T-helper 9 cell (primary cell): ENCODE measurements at places on chromosomes 2 and 18.
A peak's percentile ranks its signal among the peaks of the same experiment; 100 is the strongest.

DNA sequence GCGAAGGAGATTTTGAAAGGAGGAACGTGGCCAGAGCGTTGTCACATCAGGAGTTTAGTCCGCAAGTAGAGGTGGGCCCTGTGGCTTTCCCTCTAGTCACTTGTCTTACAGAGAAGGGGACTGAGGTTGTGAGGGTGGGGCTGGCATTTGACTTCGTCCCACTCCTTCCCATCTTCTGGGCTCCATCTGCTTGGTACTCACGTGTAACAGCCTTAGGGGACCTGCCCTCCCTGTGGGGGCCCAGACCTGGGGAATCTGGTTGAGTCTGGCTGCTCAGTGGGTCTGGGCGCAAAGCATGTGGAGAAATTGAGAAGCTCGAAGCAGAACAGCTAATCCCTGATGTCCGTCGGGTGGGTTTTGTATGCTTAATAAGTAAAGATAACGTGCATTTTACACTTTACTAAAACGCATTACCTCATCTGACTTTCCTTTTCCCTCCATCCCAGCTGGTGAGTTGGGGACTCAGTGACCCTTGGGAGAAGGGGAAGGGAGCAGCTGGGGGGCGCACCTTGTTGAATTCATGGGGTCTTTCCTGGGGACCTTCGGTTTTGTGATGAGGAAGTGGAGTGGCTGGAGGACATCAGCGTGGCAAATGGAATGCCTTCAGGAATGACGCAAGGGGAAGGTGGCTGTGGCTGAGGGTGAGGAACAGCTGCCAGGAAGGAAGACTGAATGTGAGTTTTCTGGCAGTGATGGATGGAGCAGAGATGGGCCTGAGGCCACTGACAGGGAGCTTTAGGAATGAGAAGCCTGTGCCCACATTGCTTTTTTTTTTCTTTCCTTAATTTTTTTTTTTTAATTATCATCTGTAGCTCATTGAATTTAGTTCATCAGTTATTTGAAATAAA lies 44.8 kb downstream of the ASAP2 start:
- DNase-seq, result no peak

- DNase-seq, result peak; percentile 50
Observed at GRCh38 chr18:9475643-9476591, 604 bp downstream of the RALBP1 start.

- DNase-seq, result no peak
Observed at GRCh38 chr2:159712929-159713420, 669 bp downstream of the MARCHF7 start.

GRCh38 chr2:28979576-28980366 lies 1.3 kb upstream of the TOGARAM2 start:
- no peak for DNase-seq

GRCh38 chr2:10163498-10164486 lies 41.3 kb downstream of the RRM2 start:
- no peak for DNase-seq

GRCh38 chr2:191670787-191671186 lies 7.1 kb upstream of the NABP1 start:
- no peak for DNase-seq

DNA sequence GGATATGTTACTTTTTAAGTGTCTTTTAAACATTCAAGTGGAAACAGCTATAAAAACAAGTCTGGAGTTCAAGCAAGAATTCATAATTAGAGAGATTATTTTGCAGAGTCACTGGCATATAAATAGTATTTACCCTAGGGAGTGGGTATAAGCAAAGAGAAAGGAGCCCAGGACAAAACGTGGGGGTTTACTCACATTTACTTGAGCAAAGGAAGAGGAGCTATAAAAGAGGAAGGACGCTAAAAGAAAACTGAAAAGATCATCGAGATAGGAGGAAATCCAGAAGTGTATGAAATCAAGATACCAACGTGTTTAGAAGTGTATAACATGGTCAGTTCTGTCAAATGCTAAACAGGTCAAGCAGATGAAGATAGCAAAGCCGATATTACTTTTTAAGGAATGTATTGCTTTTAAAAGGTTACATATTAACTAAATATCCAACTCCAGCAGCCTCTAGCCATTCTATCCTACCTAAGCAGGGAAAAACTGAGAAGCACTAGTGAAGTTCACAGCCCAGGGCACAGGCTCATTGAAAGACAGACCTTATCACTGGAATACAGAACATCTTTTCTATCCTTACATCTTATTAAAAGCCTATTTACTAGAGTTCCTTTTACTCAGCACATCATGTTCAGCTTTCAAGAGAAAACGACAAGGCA lies 8.6 kb downstream of the KANSL1L start:
- no peak for DNase-seq

- DNase-seq, result no peak
Observed at GRCh38 chr2:160062292-160063005, at the start of gene PLA2R1. PLA2R1 (minus strand) TSS chr2:160062615; CDS start chr2:160062403, 212 bp downstream.

GRCh38 chr2:230739961-230740360 lies 27.3 kb downstream of the CAB39 start:
- DNase-seq, result no peak

DNA sequence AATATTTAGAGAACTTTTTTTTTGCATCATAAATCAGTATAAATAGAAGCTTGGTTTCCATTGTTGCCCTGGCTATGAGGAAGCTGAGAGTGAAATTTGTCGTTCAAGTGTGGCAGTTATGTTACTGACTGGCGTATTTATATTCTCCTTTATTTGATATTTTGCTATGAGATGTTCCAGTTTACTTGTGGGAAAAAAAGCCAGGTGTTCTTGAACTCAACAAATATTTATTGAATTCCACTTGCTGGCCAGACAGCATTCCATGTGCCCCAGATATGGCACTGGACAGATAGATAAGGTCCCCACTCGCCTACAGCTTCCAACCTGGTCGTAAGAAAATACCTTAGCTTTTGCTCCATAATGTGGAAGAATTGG lies 44.7 kb downstream of the NEDD4L start:
- DNase-seq, result no peak

DNA sequence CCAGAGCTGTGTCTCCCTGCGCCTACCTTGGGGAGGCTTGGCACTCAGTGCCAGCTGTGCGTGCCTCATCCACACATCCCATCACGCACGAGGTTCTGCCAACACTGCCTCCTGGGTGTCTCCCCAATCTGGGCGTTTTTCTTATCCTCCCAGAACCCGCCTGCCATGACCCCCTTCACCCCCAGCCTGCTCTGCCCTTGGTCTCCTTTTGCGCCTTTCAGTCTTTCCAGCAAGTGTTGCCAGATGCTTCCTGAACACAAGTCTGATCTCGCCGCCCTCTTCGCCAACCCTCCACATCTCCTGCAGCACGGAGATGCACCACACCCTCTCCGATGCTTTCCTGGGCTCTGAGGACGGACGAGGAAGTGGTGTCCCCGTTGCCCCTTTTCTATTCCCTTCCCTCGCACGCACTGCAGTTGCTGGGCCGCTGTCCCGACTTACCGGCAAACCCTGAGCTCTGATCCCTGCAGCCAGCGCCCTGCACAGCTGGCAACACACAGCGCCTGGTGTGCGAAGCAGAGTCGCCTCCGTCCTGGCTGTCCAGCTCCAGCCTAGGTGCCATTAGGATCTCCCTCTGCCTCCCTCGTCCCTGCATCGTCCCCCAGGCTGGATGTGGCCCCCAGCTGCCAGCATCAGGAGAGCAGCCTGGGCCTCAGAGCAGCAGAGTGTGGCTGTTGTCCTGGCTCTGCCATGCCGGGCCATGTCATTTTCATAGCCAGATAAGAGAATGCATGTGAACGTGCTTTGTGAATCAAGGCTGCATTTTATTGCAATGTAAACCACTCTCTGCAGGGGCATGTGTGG lies 22.6 kb upstream of the ALLC start:
- no peak for DNase-seq

DNA sequence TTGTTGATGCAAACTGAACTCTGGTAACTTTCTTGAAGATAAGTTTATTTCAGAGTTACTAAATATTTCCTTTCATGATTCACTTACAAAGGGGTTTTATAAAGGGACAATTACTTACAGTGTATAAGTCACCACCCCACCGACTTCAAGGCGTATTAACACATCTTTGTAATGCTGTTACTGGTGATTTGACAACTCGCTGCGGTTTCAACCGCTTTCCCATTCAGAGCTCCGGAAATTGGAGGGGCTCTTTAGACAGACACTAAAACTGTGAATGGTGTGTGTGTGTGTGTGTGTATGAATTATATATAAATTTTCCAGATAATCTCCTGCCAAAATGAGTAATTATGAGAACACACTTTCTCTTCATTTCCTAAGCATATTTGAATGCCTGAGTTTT lies 4.9 kb downstream of the TM4SF20 start:
- DNase-seq, result no peak

DNA sequence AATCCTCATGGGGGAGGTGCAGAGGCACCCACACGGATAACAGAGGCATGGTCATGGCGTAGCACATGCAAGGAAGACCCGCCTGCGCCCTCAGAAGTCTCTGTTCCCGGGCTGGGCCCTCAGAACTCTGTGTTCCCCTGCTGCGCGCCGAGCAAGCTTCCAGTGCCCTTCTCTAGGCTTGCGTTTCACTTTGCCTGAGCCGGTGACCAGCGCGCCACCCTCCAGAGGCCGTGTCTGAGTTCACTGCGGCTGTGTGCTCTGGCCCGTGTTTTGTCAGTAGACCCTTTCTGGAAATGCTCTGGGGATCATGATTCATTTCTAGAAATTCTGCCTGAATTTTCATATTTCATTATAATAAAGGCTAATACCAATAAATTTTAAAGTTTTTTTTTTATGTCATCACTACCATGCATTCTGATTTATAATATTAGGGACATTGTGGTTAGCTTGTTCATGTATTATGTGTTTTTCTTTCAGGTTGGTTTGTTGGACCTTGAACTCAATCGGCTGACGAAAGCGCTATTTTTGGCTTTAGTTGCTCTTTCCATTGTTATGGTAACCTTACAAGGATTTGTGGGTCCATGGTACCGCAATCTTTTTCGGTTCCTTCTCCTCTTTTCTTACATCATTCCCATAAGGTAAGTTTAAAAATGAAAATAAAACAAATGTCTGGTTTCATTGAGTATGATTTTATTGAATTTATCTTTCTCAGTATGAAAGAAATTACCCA lies 142.7 kb upstream of the NFATC1 start:
- no peak for DNase-seq

GRCh38 chr2:493228-493627 lies 184.0 kb downstream of the TMEM18 start:
- DNase-seq, result no peak

DNA sequence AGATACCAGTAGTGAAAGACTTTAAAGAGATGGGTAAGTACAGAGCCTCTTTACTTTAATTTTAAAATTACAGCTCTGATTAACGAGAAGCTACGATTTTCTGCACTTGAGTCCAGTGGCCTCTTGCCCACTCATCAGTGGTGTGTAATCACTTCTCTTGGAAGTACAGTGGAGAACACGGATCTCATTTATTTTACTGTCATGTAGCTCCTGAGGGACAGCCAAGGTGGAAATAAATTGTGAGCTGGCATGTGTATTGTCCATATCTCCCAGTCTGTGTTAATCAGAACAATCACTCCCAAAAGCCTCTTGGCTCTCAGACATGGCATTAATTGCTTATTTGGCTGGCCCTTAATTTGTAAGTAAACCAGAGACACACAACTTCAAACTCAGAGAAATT lies 69.4 kb downstream of the LOXHD1 start:
- DNase-seq, result no peak

GRCh38 chr2:220167956-220168355 lies 540.5 kb downstream of the SLC4A3 start:
- DNase-seq, result no peak

DNA sequence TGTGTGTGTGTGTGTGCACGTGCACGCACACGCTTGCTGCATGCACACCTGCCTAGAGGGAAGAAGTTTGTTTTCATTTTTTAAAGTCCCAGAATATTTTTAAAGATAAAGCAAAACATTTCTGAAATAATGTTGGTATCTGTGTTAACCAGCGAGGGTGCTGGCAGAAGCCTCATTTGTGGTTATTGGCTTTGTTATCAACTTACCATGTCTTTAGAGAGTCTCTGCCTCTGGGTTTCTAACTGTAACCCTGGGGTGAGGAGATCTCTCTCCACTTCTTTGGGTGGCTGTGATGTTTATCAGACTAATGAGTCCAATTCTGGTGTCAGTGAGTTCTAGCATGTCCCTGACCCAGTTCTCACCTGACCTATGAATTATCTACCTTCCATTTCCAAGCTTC lies 927.6 kb upstream of the FANCL start:
- no peak for DNase-seq

DNA sequence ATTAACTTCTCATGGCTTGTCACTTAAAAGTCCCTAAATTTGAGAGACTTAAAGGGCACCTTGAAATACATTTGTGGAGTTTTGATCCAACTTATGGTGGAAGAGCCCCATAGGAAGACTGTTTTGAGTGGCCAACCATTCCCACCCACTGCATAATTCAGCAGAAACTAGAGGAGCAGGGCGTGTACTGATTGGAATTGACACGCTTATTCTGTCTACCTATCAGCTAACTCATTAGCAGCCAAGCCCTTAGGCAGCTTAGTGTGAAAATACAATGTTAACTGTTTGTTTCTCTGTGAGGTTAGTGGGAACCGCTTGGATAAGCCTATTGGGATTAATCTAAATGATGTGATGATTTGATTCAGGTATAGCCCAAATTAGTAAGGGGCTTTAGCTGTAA lies 6.4 kb downstream of the LGALSL start:
- no peak for DNase-seq

DNA sequence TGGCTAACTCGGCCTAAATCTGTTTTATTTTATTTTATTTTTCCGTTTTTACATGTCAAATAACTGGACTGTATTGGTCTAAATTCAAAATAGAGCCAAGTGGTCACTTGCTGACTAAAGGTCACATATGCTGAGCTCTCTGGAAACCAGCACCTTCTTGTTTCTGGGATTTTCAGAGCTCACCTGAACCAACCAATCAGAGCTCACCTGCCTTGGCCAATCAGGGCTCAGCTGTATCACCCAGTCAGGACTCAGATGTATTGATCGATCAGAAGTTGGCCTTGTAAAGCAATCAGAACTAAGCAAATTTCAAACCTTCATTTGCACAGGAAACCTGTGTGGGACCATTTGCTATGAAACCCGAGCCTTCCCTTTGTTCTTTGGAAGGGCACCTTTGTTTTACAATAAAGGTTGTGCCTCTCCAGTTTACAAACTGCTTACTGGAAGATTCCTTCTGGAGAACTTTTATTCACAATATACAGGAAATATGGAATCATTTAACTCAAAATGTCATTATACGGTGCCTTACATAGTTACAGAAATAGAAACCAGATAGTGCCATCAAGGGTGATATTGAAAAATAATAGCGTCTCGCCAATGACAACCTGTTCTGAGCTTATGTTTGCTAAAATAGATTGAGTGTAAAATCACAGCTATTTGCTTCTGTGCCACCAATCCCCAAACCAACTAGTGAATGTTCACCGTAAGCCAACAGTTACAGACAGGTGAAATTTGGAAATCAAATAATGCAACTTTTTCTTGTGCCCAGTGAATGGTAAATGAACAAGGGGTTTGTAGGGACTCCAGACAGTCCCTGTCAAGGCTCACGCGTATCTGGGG lies 17.3 kb upstream of the PSD4 start:
- DNase-seq, result no peak

DNA sequence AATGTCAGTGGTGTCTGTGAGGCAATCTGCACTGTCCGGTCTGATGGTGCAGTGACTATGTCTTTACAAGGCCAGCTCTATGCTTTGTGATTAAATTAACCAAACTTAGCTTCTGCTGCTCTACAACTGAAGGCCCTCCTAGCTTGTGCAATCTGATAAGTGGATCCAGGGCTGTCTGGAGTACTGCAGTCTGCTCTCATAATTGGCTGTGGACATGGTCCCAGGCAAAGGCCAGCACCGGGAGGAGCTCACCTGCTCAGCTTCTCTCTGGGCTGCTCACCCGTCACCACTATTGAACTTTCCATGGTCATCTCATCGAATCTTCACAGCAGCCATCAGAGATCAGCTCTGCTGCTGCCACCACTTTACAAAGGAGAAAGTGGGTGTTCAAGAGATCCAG lies 13.0 kb upstream of the APCDD1 start:
- DNase-seq, result no peak
